Activated effector memory CD4-positive, alpha-beta T cell treated with Interleukin-2 at 50 U/mL for 16 hours (primary cell): ENCODE measurements at places on chromosomes 2 and 18.
A peak's percentile ranks its signal among the peaks of the same experiment; 100 is the strongest.

DNA sequence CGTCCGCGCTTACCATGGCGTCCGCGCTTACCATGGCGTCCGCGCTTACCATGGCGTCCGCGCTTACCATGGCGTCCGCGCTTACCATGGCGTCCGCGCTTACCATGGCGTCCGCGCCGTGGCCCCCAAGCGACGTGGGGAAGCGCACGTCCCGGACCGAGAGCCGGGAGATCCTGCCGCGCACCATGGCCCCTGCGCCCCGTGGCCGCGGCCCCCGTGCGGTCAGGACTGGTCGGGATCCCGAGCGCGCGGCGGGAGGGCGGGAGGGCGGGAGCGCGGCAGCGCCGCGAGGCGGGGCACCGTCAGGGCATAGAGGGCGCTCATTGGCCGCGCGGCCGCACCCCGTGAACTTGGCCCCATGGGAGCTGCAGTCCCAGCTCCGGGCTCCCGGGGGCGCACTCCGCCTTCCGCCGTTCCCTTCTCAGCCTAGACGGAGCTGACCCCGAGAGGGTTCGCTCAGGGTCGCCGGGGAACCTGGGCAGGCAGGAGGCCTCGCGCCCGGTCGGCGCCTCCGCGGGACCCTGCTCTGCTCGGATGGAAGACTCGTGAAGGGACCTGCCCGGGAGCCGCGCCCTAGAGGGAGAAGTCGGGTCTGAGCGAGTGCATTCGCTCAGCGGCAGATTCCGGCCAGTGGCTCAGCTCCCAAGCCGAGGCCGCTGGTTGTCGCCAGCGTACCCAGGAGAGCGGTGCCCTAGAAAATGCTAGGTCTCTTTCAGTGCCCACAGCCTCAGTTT lies at the start of gene ENOSF1:
TSS of gene ENOSF1 (minus strand) at position 230 of the 734 bp plus-strand sequence. CDS start at position 187, 43 bp downstream.
- peak; percentile 63 for DNase-seq

DNA sequence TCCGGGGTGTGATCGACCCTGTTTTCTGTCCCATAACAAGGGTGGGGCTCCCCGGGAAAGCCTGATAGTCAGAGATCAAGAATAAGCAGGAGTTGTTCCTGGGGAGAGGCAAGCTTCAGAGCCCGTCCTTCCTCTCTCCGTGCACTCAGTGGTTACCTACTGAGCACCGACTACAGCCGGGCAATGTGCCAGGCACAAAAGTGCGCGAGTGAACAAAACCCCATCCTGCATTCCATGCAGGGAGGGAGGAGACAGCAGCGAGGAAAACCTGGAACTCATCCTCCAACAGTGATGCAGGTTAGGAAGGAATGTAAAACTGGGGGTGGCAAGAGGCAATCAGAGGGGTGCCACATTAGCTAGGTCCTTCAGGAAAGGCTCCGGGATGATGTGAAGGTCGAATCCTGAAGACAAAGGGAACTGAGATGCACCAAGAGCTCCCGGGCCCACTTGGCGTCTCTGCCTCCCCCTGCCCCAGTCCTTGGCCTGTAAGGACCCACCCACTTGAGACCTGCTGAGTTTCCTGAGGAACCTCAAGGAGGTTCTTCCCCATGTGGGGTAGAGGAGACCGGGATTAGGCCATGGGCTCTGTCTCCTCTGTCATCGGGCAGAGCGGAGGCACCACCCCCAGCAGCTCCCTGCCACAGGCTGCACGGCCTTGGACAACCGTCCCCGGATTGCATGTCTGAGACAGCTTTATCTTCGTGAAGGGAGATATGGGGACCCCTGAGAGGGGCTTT lies 198.2 kb downstream of the NDUFA10 start:
- DNase-seq: no peak

GRCh38 chr2:45131587-45131986 lies 122.3 kb upstream of the SIX2 start:
- DNase-seq: no peak

DNA sequence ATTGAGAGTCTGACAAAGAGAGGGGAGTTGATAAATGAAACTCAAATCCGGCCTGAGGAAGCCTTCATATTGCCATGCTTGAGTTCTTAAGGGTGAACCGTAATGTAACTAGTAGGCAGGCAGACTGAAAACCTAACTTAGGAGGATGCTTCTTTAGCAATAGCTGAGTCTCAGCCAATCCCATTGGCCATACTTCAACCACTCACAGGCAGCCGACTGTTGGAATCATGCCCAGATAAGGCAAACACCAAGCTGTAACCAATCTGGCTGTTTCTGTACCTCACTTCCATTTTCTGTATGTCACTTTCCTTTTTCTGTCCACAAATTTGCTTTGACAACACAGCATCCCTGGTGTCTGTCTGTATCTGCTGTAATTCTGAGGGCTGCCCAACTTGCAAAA lies 39.5 kb downstream of the TPRKB start:
- no peak for DNase-seq

GRCh38 chr2:73700661-73701447 lies 36.3 kb downstream of the TPRKB start:
- no peak for DNase-seq

DNA sequence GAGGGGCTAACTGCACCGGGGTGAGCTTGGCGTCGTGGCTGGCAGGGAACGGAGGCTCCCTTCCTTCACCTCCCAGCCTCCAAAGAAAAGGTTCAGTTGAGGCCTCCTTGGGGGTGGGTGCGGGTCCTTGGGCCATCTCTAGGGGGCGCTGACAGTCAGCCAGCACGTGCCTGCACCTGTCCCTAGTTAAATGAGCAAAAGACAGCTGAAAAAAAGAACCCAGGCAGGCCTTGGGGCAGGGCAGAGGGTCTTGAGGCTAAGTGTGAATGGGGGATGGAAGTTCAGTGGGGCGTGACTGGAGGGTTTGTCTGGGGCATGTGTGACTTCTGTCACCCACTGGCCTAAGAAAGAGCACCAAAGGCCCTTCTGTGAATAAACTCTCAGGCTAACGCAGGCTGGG lies 56.4 kb downstream of the ZFP36L2 start:
- peak; percentile 58 for DNase-seq

DNA sequence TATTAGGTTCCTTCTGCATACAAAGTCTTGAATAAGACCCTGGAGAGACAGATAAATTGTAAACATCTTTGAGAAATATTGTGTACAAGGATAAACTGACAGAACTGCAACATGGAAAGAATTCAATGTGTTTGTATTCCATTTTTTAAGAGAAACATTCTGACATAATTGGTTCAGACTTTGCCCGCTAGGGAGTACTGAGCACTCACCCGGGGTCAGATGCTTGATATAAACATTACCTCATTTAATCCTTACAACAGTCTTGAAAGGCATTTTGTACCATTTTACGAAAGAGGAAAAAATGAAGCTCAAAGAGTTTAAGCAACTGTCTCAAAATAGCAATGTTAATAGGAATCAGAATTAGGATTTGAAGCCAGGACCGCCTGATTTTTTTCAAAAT lies 416.7 kb upstream of the CRIM1 start:
- DNase-seq: no peak
